Stimulated activated CD4-positive, alpha-beta T cell treated with anti-CD3 and anti-CD28 coated beads, TNF-alpha, amount 100 ng/mL, for 48 hours (primary cell): ENCODE measurements at places on chromosomes 11 and 22.
A peak's percentile ranks its signal among the peaks of the same experiment; 100 is the strongest.

DNA sequence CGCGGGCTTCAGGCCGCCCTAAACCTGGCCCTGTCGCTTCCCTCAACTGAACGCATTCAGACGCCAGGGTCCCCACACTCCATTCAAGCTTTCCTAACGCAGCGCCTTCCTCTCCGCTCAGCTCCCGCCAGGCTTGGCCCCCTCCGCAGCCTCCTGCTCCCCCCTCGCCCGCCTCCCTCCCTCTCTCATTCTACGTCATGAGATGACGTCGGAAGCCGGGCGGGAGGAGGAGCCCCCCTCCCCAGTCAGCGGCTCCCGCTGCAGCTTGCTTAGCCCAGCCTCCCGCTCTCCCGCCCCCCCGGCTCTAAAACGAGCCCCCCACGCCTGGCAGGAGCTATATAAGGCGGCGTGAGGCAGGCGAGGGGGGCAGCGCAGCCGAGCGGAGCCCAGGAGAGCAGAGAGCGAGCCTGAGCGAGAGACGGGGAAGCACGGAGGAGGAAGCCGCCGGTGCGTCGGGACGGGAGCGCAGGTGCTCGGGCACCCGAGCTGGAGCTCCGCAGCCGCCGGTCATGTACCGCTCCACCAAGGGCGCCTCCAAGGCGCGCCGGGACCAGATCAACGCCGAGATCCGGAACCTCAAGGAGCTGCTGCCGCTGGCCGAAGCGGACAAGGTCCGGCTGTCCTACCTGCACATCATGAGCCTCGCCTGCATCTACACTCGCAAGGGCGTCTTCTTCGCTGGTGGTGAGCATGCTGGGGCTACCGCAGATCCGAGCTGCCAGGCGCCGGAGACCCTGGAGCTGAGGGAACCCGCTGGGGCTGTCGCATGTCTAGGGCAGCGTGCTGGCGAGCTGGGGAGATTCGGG is at the start of gene NPAS4:
NPAS4 (plus strand) TSS at position 365 of the 806 bp plus-strand sequence; CDS start at position 510, 145 bp downstream.
- no peak for DNase-seq

GRCh38 chr11:68948496-68948895 is 32.3 kb downstream of the MRGPRD start:
- no peak for DNase-seq

DNA sequence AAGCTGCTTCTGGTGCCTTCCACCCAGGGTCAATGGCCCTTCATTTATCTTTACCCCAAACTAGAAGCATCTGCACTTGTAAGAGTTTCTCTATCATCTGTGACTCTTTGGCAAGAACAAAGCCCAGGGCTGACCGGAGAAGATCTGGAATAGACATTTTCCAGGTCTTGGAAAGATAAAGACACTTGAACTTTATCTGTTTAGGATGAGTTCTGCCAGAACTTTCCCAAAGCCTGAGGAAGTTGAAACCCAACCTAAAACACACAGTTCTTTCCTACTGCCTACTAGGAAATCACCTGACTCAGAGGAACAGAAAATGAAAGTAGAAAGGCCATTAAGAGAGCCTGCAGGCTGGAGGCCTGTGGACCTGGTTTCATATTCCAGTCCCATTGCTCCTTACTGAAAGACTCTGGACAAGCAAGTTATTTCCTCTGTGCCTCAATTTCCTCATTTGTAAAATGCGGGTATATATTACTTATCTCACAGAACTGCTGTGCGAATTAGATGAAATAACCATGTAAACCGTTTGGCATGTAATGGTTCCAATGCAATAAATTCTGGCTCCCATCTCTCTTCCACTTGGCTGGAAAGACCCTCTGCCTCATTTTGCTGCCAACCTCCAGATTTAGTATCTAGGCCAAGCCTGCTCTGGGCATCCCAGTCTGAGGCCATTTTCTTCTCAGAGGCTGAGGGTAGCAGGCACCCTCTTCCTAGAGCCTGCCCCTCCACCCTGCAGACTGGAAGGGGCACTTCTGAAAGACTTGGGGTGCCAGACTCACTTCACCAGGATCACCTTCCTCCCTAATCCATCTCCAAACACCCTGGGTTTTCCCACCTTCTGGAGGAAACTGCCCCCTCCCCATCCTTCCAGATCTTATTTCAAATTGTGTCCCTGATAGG is 1.2 kb downstream of the UBE2L6 start:
- no peak for DNase-seq

- no peak for DNase-seq
Measured at GRCh38 chr22:21968452-21969129, 14.0 kb downstream of the TOP3B start.

DNA sequence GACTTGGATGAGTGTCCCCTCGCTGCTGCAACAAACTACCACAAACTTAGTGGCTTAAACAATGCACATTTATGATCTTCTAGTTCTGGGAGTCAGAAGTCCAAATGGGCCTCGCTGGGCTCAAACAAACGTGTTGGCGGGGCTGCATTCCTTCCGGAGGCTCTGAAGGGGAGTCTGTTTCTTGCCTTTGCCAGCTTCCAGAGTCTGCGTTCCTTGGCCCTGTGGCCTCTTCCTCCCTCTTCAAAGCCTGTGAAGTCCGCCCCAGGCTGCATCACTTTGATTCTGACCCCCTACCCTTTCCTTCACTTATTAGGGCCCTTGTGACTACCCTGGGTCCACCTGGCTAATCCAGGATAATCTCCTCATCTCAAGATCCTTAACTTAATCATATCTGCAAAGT is 80.3 kb upstream of the NECTIN1 start:
- DNase-seq = no peak

GRCh38 chr11:117199053-117199915 is at the start of gene TAGLN:
Gene TAGLN, plus strand, starts transcription at chr11:117199370. Its CDS starts 3,644 bp downstream, at chr11:117203014.
- no peak for DNase-seq

DNA sequence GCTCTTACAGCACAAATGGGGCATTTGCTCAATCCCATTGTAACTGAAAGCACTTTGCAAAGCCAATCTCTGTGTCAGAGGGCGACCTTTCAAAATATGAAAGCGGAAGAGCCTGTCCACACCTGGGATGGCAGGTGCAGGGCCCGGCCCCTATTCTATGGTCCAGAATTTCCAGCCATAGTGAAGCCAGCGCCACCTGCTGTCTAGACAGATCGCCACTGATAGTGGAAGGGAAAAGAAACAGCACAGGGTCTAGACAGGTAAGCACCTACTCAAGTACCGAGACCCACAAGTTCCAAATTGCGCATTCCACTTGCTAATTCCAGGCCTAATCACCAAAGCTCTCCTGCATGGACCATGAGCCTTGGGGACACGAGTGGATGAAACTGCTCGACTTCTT is 141.4 kb downstream of the NTM start:
- DNase-seq = no peak

GRCh38 chr11:44260081-44260480 is 49.9 kb downstream of the ALX4 start:
- no peak for DNase-seq

DNA sequence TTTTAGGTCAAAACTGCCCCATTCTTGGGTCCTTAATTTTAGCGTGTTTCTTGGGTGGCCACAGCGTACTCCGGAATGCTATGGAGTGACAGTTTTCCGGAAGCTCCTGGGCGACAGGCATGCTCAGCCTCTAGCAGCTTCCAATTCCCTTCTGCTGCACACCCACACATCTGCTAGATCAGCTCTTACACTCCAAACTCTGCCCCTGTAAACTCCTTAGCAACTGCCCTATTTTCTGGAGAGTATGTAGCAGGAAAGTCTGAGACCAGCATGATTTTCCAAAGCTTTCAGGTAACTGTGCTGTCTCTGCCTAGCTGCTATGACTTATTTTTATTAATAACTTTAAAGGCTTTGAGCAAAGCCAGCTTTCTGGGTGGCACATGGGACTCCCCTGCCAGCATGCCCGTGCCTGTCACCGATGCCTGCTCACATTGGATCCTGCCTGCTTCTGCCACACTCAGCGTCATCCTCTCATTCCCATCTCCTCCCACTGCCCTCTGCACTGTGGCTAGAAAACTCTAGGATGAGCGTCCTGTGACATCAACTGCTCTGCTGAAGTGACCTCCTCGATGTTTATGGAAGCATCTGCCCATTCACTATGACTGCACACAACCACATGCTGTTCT is 17.3 kb downstream of the TOLLIP start:
- DNase-seq = no peak

DNA sequence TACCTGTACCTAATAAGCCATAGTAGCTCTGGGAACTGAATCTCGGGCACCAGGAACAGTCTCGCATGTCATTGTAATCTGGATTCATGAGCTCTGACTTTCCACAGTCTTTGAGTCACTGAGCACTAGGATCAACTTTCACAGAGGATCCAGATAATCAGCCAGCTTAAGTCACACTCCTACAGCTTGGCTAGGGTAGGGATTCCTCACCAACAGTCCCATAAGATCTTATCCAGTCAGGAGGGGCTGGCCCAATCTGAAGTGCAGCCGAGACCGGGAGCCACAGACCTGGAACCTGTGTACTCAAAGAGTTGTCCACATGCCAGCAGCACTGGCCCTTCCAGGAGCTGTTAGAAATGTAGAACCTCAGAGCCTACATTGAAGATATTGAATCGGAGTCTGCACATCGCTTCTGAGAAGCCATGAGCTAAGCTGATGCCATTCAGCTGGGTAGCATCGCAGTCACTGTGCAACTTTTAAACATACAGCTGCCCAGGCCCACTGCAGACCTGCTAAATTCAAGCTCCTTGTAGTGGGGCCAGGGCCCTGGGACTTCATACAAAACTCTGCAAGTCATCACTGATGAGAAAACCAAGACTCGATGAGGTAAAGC is 538.8 kb upstream of the B3GAT1 start:
- no peak for DNase-seq

GRCh38 chr22:34866495-34867131 is 199.3 kb upstream of the ISX start:
- DNase-seq = no peak

GRCh38 chr11:96228473-96228891 is 114.5 kb downstream of the MAML2 start:
- no peak for DNase-seq

DNA sequence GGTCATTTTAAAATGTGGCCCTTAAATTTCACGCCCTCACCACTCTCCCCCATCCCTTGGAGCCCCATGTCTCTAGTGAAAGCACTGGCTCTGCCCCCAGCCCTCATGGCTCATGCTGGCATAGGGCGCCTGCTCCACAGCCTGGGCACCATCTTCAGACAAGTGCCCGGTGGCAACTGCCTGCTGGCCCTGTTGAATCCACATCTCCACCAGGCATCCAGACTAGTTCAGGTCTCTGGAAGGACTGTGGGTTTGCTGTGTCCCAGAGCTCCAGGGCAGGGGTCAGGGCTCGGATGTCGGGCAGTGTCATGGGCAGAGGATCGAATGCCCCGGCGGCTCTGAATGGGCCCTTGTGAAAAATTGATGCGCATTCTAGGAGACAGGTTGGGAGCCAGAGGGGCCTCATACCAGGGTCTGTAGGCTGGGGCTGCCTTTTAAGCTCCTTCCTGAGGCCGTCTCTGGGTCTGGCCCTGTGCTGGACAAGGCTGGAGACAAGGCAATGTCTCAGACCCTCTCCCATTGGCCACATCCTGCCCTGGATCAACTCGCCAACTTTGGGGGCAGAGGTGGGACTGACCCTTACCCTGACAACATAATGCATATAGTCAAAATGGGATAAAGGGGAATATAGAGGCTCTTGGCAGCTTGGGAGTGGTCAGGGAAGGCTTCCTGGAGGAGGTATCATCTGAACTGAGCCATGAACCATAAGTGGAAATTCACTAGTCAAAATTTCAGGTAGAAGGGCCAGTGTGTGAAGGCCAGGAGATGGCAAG is 1.2 kb downstream of the MYO7A start:
- no peak for DNase-seq

DNA sequence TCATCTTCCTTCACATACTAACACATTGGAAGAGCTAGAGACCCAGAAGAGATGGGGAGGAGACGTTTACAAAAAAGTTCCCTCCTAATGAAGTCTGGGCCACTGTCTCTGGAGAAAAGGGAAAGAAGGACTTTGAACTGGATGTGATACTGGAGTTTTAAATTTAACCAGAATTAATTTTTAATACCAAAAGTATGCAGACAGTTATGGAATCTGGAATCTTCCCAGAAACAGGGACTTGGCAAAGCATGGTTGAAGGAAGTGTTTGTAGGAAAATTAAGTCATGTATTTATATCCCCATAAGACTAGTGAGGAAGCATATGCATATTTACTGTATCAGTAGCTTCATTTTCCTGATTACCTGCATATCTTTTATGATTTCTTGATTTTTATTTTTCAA is 215.5 kb downstream of the TTC28 start:
- DNase-seq = no peak

- DNase-seq = no peak
Measured at GRCh38 chr11:84607975-84608836, 1018.9 kb downstream of the DLG2 start.

DNA sequence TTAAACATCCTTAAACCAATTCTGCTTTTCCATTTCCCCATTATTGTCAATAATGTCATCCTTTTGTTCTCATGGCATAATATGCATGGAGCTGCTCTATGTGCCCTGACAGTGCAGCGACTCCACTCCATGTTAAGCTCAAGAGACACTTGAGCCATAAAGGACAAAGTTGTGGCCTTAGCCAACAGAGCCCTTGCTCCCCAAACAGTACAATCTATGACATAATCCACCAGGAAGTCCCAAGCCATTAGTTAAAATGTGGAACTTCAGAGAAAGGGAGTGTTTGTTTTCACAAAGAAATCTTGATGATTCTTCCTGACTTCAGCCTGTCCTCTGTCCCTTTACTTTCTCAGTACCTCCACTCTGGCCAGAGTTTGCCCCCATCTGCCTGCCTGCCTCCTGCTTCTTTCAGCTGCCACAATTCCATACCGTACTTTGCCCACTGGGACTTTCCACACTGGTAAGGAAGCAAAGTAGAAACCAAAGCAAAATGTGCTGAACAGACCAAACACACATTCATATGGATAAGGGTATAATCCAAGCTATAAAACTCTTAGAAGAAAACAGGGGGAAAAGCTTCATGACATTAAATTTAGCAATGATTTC is 46.3 kb upstream of the ZC3H12C start:
- no peak for DNase-seq

GRCh38 chr11:2325123-2325522 is 23.3 kb downstream of the TSPAN32 start:
- DNase-seq = no peak

DNA sequence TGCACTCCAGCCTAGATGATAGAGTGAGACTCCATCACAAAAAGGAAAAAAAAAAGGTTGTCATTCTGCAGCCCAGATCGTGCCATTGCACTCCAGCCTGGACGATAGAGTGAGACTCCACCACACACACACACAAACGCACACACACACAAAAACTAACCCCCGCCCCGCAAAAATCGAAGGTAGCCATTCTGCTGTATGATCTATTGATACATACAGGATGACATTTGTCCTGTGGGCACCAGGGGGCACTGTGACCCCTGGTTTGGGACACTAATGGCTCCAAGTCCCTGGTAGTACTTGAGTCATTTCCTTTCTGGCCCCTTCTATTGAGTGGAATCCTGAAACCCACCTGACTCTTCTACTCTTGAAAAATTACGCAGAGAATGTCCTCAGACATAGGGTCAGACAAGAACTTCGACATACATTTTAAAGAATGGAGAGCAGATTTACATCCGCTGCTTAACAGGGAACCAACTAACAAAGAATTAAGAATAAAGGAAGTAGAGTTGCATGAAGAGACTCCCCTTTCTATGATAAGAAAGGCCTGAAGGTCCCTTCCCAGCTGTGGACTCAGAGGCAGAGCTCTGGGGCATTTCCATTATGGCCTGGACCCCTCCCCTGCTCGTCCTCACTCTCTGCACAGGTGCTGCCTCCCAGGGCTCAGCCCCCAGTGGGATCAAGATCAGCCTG is 35.0 kb upstream of the PRAME start:
- DNase-seq = peak; percentile 28
